Stimulated activated CD4-positive, alpha-beta T cell treated with anti-CD3 and anti-CD28 coated beads, Interleukin-1b, Interleukin-23, amount 100 ng/mL, for 24 hours (primary cell): ENCODE measurements at places on chromosomes 4 and X.
A peak's percentile ranks its signal among the peaks of the same experiment; 100 is the strongest.

- DNase-seq, result no peak
Observed at GRCh38 chr4:106985830-106986229, 50.3 kb downstream of the DKK2 start.

DNA sequence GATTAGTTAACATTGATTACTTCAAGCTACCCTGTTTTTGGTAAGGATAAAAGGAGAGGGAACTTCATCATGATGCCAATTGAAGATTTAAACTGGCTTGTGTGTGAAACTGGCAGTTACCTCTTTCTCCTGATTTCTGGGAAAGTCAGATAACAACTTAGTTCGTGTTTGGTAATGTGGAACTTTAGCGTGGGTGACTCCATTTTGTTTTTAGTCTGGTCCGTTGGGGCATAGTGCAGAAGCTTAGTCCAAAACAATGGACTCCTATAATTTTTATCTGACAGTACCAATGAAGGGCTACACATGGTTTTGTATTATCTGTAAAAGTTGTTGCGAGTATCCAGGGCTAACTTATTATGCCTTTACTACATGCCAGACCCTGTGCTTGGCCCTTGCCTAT is 294.9 kb downstream of the GUCY2F start:
- no peak for DNase-seq

DNA sequence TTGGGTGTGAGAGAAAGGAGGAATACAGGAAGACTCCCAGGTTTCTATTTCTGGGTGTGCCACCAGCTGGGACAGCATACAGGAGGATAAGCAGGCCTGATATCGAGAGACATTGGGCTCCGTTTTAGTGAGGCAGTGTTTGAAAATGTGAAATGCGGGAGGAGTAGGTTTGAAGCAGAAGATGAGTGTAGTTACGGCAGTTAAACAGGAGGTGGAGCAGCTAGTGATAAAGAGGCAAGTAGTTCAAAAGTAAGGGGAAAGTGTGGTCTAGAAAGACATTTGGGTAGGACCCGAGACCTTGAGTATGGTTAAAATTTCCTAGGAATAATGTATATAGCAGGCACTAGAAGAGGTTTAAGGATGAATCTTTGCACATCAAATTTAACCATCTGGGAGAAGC is 42.4 kb downstream of the DCUN1D4 start:
- DNase-seq, result no peak

GRCh38 chr4:147398556-147398955 is 82.3 kb upstream of the EDNRA start:
- DNase-seq, result no peak

DNA sequence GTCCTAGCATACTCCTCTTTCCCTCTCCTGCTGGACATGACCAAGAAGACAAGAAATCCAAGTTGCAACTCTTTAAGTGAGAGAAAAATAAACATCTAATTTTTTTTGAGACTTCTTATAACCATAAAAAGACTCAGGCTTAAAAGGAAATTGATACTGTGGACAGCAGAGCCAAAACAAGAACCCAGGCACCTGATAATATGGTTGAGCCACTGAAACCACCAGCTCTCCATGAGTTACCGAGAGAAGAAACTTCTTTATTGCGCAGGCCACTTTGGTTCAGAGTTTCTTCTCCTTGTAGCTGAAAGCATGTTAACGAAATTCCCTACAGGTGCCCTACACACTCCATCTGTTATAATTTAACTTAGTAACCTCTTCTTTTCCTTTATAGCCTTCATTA is 11.3 kb upstream of the SPCS3 start:
- DNase-seq, result no peak

DNA sequence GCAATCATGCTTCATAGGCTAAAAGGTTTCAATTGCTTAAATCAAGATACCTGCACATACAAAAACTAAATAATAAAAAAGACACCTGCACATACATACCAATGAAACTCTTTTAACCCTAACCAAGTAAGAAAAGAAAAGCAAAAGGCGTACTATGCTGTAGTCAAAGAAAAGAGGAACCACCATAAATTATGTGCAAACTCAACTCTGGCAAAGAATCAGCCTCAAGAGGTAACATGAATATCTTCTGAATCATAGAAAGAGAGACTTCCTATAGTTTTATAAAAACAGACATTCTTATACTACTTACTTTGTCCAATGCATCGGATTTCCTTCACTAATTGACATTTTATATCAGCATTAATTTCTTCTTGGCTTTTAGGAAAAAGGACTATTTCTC is 29.3 kb downstream of the MMGT1 start:
- DNase-seq, result no peak

DNA sequence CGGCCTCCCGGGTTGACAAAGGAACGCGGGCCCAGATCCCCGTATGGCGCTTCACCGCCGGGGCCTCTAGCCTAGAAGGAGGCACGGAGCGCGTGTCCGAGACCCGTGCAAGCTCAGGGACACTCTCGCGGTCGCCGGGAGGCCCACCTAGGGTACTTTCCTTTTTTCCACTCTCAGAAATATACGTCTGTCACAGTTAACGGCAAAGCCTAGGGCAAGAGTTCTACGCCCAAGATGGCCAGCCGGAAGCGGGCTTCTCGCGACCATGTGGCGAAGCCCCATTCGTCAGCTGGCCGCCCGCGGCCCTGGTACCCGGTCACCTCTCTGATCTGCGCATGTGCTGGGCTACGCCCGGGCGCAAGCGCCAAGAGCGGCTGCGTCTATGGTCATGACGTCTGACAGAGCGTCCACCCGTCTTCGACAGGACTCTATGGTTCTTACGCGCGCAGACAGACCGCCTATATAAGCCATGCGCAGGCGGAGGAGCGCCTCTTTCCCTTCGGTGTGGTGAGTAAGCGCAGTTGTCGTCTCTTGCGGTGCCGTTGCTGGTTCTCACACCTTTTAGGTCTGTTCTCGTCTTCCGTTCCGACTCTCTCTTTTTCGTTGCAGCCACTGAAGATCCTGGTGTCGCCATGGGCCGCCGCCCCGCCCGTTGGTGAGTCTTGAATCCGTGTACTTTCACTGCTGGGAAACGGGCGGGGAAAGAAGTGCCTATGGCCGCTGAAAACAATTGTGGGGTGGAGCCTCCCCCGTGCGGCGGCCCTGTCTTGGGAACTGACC is at the start of gene RPL10:
TSS of gene RPL10 (plus strand) at position 490 of the 780 bp plus-strand sequence. CDS start at position 633, 143 bp downstream.
- DNase-seq, result peak; percentile 82

DNA sequence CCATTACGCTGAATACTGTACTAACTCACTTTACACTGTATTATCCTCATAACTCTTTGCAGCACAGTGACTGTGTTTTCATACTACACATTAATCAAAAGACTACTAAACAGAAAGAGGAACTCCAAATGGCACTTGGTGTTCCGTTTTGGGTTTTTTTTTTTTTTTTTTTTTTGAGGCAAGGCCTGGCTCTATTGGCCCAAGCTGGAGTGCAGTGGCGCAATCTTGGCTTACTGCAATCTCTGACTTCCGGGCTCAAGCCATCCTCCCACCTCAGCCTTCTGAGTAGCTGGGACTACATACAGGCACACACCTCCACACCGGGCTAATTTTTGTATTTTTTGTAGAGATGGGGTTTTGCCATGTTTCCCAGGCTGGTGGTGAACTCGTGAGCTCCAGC is 10.7 kb downstream of the KLHL8 start:
- DNase-seq, result no peak

DNA sequence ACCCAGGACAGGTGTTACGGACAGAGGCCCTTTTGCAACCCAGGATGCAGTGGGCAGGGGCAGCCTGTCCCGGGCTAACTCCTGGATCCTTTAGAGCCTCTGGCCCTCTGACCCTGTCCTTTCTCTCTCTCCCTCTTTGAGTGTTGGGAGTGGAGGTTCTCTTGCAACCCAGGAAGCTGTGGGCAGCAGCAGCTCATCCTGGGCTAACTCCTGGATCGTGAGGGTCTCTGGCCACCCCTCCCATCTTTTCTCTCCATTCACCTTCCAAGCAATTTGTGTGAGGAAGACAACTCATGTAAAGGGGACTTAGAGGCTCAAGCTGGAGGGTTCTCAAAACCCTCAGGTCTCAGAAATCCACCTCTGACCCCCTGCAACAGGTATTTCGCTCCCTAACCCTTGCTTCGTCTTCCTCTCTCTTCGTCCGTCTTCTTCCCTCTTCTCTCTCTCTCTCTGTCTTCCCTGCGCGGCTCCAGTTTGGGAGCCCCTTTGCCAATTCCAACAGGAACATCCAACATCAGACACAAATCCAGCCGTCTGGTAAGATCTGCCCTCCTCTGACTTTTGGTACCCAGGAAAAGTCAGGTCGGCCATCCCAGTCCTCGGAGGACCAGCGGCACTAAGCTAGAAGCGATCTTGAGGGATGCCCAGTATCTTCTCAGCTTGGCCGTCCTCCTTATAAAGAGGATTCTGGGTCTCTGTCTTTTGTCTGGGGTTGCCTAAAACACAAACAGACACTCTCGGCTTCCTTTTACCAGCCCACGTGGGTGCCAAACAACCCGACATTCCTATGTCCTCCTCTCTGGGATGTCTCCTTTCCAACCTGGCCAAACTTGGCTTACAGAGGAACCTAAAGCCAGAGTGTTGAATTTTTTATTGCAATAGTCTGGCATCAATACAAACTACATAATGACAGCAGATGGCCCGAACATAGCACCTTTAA is 7.9 kb downstream of the ASMTL start:
- no peak for DNase-seq
